IPS-NIHi11 (cell line): ENCODE measurements at places on chromosomes 11 and 22.

DNA sequence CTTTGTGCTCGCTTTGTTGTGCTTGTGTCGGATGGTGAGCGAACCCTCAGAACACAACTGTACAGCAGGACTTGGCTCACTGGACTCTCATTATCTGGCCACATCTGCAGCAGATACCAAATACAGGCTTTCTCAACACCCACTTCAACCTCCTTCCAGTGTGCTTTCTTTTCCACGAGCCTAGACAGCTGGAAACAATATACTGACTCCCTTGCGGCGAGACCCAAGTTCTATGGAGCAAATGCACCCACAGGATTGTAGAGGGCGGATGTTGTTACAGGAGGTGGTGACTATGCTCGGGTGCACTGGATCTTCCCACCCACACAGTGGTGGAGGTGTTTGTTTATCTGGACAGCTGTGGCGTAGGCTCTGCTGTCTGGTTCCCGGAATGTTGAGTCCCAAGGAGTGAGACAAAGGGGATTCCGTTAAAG lies 204.3 kb downstream of the TENM4 start:
- DNase-seq: no peak

GRCh38 chr11:122392508-122392907 lies 263.0 kb upstream of the UBASH3B start:
- no peak for DNase-seq

DNA sequence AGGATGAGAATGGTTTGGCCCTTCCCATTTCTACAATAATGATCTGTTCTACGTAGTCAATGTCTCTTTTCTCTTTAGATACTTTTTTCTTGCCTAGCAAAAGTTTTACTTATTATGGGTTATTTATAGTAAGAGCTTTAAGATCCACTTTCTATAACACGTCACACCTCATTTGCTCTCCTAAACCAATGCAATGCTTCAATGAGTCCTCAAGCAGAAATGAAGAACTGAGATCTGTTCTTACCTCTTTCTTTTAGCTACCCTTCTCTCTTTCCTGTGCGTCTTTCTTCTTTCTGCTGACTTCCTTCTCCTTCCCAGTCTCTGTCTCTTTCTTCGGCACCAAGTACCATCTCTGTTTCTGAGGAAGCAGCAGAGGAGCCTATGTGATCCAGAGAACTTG lies 61.8 kb downstream of the SNX19 start:
- no peak for DNase-seq

GRCh38 chr11:31060880-31061279 lies 308.7 kb downstream of the DCDC1 start:
- no peak for DNase-seq

- DNase-seq: no peak
Observed at GRCh38 chr11:103480421-103480820, 371.2 kb downstream of the DYNC2H1 start.

DNA sequence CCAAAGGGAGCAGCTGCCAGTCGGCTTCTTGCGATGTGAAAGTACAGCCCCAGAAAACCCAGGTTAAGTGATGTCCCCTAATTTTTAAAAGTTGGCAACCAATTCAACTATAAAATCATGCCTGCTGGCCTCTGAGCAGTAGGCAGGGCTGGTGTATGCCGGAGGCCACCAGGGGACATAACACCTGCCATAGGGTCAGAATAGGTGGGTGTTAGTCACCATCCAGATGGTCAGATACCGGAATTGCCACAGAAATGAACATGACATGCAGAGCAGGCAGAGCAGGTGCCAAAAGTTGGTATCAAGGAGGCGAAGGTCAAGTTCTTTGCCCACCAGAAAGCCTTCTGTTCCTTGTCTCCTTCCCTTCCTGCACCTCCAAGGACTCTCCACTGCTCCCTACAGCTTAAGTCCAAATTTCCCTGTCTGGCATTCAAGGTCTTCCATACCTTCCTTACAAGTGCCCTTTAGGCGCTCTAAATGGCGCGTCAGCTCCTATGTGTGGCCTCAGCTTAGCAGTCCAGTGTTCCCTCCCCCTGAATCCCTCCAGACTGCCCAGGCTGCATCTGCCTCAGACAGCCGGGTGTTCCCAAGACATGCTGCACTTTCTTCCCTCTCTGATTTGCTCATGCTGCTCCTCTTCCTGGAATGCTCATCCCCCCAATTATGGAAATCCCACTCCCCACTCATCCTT lies 45.1 kb downstream of the PTPRJ start:
- no peak for DNase-seq

DNA sequence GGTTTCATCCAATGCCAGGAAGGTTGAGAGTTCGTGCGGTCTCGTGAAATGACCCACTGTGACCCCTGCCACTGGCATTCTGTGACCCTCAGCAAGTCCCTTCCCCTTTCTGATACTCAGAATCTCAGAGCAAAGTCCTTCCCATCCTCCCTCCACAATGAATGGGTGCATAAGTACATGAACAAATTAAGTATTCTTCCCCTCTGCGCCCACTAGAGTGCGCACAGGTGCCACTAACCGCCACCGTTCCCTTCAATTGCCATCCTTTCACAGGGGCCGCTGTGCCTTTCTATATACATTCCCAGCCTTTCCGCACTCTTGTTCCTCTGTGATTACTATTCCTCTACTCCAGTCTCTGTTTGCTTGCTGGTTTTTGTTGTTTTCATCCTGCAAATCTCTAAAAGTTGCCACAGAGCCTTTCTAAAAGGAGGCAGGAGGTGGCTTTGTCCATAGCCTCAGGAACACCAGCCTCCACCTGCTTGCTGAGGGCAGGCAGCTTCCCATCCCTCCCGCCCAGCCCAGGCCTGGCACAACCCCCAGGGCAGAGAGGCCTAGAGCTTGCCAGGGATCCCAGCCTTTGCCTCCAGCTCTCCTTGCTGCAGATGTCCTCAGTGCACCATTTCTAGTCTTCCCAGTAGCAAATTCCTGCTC lies 6.7 kb upstream of the AP1B1 start:
- peak; percentile 84 for DNase-seq

- DNase-seq: no peak
Observed at GRCh38 chr11:38971141-38971540, 2373.1 kb upstream of the RAG2 start.

DNA sequence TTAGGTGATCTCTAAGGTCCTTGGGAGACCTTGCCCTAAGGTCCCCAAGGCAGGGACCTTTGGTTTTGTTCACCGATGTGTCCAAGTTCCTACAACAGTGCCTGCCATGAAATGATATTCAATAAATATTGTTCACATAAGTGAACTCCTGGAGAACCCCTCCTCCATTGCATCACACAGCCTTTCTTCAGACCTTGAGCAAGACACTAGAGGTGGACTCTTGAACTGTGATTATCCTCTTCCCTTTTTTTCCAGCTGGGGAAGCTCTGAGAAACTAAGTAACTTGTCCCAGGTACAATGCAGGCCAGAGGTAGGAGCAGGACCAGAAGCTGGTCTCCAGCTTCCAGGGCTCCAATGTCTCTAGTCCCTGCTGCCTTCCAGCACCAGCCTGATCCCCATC lies 76.6 kb upstream of the LMO1 start:
- DNase-seq: no peak

GRCh38 chr11:4481240-4481582 lies 1.2 kb upstream of the OR52K1 start:
- DNase-seq: no peak
